ENCODE measurements at places on chromosomes 7 and 10.

DNA sequence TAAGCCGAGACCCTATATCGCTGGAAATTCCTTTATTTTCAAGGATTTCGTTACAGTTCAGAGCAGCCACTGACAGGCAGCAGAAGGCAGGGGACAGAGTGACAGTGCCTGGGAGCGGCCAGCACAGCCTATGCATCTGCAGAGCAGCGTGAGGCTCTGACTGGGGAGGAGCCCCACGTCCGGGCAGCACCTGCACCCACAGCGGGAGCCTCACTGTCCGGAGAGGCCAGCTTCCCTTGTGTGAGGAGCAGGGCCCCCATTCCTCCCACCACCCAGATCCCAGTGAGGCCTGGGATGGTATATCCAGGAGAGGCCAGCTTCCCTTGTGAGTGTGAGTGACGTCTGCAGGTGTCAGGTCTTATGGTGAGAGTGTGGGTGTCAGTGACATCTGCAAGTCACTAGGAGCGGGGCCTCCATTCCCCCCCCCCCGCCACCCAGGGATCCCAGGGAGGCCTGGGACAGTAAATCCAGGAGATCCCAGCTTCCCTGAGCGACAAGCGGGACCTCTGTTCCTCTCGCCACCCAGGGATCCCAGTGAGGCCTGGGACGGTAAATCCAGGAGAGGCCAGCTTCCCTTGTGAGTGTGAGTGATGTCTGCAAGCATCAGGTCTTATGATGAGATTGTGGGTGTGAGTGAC lies 259.1 kb downstream of the PTPRN2 start:
- DNase-seq: peak; percentile 47

- DNase-seq: no peak
Observed at GRCh38 chr7:131502810-131503508, 53.5 kb downstream of the PODXL start.

DNA sequence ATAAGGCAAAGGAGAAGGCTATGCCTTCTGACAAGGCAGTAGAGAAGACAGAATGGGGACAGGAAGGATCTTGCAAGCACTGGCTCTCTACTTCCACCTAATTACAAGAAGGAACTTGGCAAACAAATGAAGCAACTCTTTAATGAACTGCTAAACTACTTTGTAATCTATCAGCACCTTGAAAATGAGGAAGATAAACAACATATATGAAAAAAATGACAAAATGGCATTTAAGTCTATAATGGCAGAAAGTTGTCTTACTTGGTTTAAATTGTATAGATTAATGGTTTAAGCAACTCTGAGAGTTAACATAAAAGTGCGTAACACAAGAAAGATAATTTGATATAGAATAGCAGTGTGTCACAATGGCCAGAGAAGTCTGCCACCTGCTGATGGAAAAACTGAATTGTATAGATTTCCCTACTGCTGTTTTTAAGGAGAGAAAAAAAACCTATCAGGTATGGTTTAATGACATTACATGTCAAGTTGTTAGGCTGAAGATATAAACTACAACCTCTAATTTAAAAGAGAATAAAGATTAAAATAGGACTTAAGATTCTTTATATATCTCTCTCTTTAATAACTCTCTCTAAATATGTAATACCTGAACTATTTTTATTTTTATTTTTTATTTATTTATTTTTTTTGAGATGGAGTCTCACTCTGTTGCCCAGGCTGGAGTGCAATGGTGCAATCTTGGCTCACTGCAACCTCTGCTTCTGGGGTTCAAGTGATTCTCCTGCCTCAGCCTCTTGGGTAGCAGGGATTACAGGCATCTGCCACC lies 11.8 kb downstream of the NT5C3A start:
- no peak for DNase-seq

DNA sequence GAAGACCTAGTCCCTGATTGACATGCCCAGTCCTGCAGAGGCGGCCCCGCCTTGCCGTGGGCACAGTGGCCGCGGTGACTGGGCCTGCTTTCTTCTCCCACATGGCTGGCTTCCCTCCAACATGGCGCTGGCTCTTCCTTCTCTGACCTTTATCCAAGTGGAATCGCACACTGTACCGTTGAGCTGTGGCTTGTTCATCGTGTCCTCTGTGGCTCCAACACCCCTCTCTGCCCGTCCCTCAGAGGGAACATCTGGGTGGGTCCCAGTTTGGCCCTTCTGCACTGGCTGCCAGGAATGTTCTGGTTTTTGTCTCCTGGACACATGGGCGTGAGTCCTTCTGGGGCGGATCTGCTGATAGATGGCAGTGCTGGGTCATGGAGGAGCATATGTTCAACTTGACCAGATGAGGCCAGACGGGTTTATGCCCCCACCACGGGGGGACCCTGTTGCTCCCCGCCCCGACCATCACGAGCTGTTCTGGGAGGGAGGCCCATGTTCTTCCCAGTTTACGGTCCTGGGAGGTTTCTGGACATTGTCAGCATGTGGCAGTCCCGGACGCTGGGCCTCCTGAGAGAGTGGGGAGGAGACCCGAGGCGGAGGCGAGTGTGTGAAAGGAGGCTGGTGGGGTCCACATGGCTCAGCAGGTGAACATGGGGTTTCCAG lies 63.5 kb downstream of the LHPP start:
- DNase-seq: no peak

DNA sequence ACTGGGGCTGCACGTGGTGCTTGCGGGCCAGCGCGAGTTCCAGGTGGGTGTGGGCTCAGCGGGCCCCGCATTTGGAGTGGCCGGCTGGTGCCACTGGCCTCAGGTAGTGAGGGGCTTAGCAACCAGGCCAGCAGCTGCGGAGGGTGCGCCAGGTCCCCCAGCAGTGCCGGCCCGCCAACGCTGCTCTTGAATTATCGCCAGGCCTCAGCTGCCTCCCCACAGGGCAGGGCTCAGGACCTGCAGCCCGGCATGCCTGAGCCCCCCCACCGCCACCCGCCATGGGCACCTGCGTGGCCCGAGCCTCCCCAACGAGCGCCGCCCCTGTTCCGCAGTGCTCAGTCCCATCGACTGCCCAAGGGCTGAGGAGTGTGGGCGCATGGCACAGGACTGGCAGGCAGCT lies 185.4 kb downstream of the TPK1 start:
- no peak for DNase-seq

- no peak for DNase-seq
Observed at GRCh38 chr7:117152213-117153007, 170.4 kb downstream of the WNT2 start.

DNA sequence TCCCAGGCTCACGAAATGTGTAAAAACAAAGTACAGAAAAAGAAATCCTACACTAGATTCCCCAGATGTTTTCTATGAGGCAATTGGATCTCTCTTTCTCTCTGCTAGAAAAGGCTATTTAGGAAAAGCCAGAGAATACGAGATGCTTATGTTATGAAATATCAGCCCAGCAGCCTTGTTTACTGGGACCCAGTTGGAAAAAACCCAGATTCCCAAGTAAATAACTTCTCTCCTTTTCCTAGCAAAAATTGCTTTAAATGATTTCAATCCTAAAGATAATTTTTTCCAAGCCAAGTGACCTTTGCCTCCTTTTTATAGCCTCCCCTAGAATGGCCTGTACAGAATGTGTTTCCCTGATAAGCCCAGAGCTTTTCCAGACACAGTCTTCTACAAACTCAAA lies 199.3 kb downstream of the PLXNA4 start:
- no peak for DNase-seq

DNA sequence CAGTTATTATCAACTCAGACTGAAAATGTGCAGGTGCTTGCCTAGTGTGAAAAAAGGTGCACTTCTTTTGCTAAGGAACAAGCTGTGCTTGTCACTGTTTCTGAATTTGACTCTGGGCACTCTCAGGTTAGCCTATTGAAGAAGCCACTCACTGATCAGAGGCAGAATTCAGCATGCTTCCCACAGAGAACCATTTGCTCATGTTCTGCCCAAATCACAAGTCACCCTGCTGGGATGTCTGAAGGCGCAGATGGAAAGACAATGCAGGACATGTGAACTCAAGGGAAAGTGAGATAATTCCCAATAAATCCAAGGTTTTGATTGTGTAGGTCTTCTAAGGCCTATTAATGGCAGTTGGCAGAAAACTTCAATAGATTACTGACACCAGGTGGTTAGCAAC lies 47.8 kb upstream of the CSTF2T start:
- no peak for DNase-seq

DNA sequence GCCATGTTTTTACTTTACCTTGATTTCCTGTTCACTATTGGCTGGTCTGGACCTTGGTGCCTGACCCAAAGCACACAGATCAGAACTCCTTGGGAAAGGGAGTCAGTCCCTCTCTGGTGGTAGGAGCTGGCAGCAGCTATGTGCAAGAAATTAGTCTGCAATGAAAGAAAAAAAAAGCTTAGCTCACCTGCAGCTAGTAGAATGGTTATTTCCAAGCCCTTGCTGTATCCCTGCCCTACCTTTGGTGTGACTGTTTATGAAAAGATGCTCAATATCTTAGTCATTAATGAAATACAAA lies 68.1 kb upstream of the PAPSS2 start:
- no peak for DNase-seq

Data from ecto neural progenitor cell (in vitro differentiated cells).